ENCODE measurements at places on chromosomes 1 and 21. TPM values are rescaled to one million over a fixed set of nuclear protein-coding genes. Genes with fewer than 3 reads are reported as not detected.

CFAP74 gene
- total RNA-seq = 0.35 TPM

BARHL2 gene
- total RNA-seq = not detected

GUCA2A gene
- not detected for total RNA-seq

SDE2 gene
- 21.8 TPM for total RNA-seq

DNA sequence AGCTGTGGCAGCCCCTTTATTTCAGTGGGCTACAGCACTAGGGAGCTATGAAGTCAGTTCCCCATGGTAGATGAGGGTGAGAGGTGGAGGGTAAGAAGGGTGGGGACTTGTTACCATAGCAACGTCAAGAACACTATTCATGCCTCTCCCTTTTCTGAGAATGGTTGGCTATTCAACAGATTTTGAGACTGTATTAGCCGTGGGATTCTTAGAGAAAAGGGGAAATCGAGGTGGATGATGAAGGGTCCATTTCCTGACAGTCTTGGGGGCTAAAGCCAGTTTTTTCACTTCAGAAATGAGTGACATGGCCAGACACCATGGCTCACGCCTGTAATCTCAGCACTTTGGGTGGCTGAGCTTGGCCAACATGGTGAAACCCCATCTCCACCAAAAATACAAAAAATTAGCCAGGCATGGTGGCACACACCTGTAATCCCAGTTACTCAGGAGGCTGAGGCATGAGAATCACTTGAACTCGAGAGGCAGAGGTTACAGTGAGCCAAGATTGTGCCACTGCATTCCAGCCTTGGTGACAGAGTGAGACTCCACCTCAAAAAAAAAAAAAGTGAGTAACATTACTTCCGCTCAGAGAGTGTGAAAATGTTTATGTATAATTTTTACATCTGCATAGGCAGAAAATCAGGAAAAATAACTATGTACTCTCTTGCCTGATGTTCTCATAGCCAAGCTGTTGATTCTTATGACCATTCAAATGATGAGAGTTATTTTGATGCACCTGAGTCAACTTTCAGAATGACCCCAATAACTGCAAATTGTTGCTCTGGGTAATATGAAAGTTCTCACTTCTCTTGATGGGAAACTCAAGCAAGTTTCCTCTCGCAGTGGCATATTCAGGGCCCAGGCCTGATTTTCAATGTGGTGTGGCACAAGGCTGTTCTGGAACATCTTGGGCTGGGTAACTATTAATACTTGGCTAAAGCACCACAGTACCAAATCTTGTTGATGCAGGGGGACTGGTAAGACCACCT lies 23.2 kb upstream of the RGSL1 start:
- no peaks in the 10 kb centered on the region for H3K4me1 ChIP-seq
- H3K36me3 ChIP-seq = no peaks in the 10 kb centered on the region
- no peak overlapping the region for H3K4me3 ChIP-seq

DNA sequence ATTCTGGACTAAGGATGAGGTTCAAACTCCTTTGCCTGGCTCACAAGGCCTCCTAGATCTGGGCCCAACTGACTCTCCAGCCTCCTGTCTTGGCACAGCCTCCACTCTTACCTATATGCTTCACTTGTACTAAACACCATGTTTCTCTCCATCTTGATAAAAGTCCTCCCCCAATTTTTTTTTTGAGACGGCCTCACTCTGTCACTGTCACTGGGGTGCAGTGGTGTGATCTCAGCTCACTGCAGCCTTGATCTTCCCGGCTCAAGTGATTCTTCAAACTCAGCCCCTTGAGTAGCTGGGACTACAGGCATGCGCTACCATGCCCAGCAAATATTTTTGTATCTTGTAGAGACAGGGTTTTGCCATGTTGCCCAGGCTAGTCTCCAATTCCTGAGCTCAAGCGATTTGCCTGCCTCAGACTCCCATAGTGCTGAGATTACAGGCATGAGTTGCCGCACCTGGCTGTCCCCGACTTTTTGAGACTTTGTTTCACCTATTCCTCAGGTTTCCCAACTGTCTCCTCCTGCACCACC lies 39.7 kb downstream of the CD34 start:
- H3K4me1 ChIP-seq = peaks cover 52% of the 10 kb centered on the region
- no peak for DNase-seq
- peak overlapping the region; percentile 96 for H3K27ac ChIP-seq
- H3K27me3 ChIP-seq = no peaks in the 10 kb centered on the region

GRCh38 chr1:215844266-215844665 lies 277.2 kb downstream of the KCTD3 start:
- H3K4me3 ChIP-seq = no peak overlapping the region
- no peaks in the 10 kb centered on the region for H3K36me3 ChIP-seq
- no peak for DNase-seq
- H3K4me1 ChIP-seq = no peaks in the 10 kb centered on the region
- no peaks in the 10 kb centered on the region for H3K27me3 ChIP-seq

- DNase-seq = no peak
- no peak overlapping the region for H3K4me3 ChIP-seq
- no peaks in the 10 kb centered on the region for H3K36me3 ChIP-seq
- H3K27ac ChIP-seq = no peak overlapping the region
These were observed 48.7 kb upstream of the KCNJ15 start for GRCh38 chr21:38208118-38208517.

DNA sequence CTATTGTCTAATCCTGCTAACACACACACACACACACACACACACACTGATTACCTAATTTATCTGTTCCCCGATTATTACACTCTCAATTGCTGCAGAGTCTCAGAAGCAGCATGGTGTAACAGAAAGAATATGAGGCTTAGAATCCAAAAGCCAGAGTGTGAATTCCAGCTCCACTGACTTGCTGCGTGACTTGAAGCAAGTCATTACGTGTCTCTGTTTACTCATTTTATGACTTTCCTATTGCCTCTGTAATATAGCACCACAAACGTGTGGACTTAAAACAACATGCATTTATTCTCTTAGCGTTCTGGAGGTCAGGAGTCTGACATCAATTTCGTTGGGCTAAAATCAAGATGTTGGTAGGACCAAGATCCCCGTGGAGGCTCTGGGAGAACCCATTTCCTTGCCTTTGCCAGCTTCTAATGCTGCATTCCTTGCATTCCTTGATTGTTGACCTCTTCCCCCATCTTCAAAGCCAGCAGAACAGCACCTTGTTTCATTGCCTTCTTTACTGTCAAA lies 55.9 kb upstream of the ATP5PO start:
- no peak overlapping the region for H3K27ac ChIP-seq
- H3K36me3 ChIP-seq = no peaks in the 10 kb centered on the region
- no peak for DNase-seq
- H3K4me3 ChIP-seq = no peak overlapping the region
- no peaks in the 10 kb centered on the region for H3K27me3 ChIP-seq

DNA sequence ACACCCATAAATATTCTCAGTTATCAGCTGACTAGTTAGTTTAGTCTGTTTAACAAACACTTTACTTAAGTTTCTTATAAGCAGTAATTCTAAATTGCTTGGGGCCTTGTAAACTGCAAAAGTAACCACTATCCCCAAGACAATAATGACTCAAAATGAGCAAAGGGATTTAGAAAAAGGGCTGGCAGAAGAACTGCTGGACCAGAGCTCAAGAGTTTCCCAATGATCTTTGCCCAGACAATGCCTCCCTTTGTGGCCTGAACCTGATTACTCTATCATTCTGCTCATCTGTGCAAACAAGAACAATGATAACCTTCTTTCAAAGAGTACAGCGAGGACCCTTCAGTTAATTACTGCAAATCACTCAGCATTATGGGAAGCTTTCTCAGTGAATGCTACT lies 123.5 kb downstream of the TIAM1 start:
- H3K4me3 ChIP-seq = no peak overlapping the region

DNA sequence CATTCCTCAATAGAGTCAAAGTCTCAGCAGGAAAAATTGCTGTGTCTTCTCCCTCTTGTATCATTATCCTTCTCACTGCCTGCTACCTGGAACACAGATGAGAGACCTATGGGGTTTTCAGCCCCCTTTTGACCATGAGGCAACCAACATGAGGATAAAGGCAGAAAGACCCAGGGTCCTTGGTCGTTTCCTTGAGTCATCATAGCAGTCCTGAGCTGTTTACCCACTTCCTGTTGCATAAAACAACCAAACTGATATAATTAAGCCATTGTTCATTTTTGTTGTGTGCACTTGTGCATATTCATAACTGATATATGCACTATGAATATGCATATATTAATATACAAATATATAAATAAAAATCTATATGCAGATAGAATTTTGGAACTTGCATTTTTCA lies 188.3 kb upstream of the MAP1LC3C start:
- no peak overlapping the region for H3K4me3 ChIP-seq
- DNase-seq = no peak

GRCh38 chr1:42173155-42173933 lies 8.8 kb upstream of the GUCA2A start:
- no peaks in the 10 kb centered on the region for H3K36me3 ChIP-seq
- no peak overlapping the region for H3K4me3 ChIP-seq
- H3K27me3 ChIP-seq = no peaks in the 10 kb centered on the region
- peak overlapping the region; percentile 3 for H3K27ac ChIP-seq
- peak; percentile 83 for DNase-seq
- H3K4me1 ChIP-seq = peaks cover 46% of the 10 kb centered on the region

DNA sequence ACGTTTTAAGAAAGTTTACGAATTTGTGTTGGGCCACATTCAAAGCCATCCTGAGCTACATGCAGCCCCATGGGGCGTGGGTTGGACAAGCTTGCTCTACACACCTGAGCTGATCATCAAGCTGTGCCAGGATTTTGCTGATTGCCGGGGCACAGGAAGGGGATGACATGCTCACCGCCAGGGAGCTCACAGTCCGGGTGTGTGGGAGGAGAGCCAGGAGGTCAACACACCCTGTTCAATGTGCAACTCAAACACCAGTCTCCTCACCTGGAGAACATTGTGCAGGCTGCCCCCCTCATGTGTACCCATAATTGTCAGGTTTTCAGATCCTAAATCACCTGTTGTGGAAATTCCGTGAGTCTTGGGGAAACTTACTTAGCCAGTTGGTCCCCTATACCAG lies 969 bp downstream of the CYP4A11 start:
- H3K27me3 ChIP-seq = no peaks in the 10 kb centered on the region
- H3K27ac ChIP-seq = no peak overlapping the region
- no peaks in the 10 kb centered on the region for H3K36me3 ChIP-seq
- no peak for DNase-seq
- H3K4me3 ChIP-seq = no peak overlapping the region
- H3K4me1 ChIP-seq = no peaks in the 10 kb centered on the region

DNA sequence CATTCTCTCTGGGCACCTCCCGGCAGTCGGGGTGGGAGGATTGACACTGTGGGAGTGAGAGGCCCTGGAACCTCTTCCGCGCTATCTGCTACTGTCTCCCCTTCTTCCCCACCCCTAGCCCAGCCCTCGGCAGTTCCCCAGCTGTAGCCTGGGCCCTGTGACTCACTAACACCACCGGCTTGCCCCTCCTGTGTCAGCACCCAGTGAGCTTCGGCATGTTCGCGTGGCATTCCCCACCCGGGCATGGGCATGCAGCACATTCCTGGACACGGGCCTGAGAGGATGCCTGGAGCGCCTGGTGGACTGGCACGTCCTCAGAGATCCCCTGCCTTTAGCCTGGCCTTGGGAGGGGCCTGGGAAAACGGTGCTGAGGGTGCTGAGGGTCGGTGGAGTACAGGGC lies 1.3 kb downstream of the CDK18 start:
- peak overlapping the region; percentile 77 for H3K27ac ChIP-seq
- H3K27me3 ChIP-seq = no peaks in the 10 kb centered on the region
- H3K4me3 ChIP-seq = peak overlapping the region; percentile 74
- H3K36me3 ChIP-seq = no peaks in the 10 kb centered on the region
- peak; percentile 78 for DNase-seq

GRCh38 chr1:62299426-62300200 lies 19.6 kb downstream of the KANK4 start:
- H3K4me1 ChIP-seq = no peaks in the 10 kb centered on the region
- H3K4me3 ChIP-seq = no peak overlapping the region
- H3K27ac ChIP-seq = no peak overlapping the region
- no peak for DNase-seq

DNA sequence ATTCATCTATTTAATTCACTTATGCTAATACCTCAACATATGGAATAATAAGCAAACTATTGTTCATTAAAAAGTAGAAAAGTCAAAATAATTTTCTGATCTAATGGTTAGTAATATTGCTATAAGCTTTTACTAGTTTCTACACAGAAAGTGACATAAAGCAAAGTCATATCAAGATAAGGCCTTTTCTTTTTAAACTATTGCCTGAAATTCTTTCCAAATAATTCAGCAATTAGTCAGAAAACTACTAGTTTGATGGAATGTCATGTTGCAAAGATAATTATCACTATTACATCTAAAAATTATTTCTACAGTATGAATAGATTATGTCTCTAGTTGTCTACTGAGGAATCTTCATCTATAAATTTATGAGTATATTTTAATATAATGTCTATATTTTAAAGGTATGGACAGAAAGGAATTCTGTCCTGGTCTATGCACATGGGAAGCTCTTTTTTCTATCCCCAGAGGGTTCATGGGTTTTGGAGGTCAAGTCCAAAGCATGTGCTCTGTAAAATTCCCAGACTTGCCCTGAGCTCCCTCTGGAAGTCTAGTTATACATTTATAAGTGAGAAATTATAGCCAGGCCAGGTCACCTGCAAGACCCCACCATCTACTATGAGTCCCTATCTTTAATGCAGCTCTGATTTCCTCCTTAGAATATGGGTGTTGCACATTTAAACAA lies 84.6 kb upstream of the DPYD start:
- no peak for DNase-seq
- no peaks in the 10 kb centered on the region for H3K36me3 ChIP-seq
- no peaks in the 10 kb centered on the region for H3K27me3 ChIP-seq
- no peak overlapping the region for H3K4me3 ChIP-seq
- no peak overlapping the region for H3K27ac ChIP-seq
- no peaks in the 10 kb centered on the region for H3K4me1 ChIP-seq

DNA sequence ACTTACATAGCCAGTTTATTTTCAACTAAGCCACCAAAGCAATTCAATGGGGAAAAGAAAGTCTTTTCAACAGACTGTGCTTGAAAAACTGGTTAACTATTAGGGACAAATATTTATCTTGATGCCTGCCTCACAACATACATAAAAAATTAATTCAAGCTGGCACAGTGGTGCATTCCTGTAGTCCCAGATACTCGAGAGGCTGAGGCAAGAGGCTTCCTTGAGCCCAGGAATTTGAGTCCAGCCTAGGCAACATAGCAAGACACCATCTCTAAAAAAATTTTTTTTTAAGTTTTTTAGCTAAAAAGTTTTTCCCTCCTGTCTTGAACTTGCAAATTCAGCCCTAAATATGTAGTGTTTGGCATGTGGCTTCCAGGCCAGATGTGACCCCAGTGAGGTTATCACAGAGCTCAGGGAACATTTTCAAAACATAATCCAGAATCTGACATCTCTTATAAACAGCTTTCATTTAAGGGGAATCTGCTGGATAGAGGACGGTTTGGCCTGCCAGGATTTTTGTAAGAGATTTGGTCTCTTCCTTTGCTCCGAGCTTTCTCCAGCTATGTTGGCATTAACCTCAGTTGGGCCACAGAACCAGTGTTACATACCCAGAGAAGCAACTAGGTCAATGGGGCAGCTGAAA lies 46.4 kb downstream of the COL6A1 start:
- DNase-seq = no peak
- no peak overlapping the region for H3K27ac ChIP-seq
- peaks cover 9% of the 10 kb centered on the region for H3K4me1 ChIP-seq
- H3K36me3 ChIP-seq = no peaks in the 10 kb centered on the region
- H3K4me3 ChIP-seq = no peak overlapping the region
- H3K27me3 ChIP-seq = no peaks in the 10 kb centered on the region

Measured in upper lobe of right lung (tissue), 1 donor.